ENCODE measurements at places on chromosomes 4 and X.
A peak's percentile ranks its signal among the peaks of the same experiment; 100 is the strongest.

DNA sequence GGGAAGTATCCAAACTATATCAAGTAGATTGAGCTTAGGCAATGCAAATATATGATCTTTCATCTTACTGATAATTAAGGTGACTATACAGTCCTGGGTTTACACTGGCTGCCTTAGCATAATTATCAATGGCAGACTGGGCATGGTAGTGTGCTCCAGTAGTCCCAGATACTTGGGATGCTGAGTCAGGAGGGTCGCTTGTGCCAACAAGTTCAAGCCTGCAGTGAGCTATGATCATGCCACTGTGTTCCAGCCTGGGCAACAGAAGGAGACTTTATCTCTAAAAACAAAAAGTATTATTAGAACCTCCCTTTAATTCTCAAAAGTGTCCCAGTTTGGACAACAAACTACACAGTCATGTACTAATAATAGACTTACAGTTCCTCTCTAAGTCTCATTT lies 99.4 kb upstream of the RASGEF1B start:
- DNase-seq = no peak

DNA sequence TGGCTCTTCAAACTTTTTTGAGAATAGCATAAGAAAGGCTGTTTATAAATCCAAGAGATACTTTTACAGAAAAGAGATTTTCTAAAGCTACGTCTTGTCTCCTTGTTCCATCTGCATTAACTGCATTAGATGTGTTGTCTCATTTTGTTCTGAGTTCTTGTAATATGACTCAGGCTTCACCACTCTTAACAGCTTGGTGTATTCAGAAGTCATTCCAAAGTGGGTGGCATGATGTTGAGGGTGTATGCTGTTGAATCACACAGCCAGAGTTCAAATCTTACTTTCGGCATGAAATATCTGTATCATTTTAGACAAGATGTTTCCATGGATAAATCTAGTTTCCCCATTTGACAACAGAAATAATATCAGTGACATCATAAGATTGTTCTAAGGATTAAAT lies 30.1 kb downstream of the SYTL5 start:
- DNase-seq = no peak

DNA sequence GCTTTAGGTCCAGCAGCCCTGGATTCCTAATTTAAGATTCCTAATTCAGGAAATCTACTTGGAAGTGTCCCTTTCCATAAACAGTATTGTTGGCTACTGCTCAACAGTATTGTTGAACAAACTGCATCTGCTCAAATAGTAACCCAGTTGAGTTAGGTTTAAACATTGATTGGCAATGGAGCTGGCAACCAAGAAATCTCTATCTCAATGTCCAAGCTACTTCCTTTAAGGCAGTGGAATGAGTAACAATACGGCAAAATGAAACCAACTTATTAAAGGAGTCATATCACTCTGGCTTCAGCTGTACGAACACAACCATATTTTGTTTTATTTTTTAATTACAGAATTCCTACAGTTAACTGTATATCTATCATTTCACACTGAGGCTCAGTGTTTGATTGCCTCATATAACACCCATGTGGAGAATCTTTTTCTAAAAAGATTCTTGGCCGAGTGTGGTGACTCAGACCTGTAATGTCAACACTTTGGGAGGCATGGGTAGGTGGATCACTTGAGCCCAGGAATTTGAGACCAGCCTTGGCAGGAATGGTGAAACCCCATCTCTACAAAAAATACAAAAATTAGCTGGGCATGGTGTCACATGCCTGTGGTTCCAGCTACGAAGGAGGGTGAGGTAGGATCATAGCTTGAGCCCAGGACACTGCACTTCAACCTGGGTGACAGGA lies 71.7 kb upstream of the IL13RA1 start:
- DNase-seq = no peak

DNA sequence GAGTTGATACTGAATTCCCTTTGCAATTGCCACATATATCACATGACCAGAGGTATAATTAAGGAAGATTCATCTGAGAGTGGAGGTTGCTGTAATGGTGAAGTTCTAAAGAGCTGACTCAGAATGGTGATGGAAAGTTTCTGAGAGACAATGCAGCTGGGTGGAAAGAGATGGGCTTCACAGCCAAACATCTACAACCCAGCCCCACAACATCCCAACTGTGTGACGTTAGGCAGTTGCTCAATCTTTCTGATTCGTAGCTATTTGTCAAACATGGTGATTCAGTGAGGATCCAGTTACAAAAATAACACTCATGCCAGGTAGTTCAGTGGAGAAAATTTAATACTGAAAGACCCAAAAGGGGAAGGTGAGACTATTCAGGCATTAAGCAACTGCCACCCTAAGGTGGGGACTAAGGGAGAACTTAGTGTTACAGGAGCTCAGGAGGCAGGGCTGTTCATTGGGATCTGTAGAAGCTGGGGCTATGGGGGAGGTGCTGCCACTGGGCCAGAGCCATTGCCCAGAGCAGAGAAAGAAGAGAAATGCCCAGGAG lies 6.9 kb upstream of the AFF1 start:
- DNase-seq = no peak

DNA sequence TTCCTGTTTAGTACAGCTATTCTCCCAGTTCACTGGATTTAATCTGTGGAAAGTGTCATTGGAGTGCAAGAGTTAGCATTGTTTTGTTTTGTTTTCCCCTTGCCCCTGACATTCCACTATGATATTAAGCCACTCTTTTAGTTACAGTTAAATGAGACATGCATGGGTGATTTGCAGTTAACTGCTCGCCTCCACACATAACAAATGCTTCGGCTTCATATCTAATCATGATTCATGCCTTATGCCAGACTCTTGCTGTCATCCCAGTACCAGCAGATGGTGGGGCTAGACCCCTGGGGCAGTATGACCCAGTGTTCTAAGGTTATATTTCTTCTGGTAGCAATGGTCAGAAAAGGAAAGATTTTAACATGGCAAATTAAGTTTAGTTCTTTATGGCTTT lies 80.1 kb downstream of the RAP1GDS1 start:
- peak; percentile 51 for DNase-seq

- DNase-seq = peak; percentile 62
Measured at GRCh38 chrX:3638280-3638873, 75.1 kb downstream of the PRKX start.

GRCh38 chr4:169202878-169203277 lies 67.9 kb downstream of the SH3RF1 start:
- no peak for DNase-seq

DNA sequence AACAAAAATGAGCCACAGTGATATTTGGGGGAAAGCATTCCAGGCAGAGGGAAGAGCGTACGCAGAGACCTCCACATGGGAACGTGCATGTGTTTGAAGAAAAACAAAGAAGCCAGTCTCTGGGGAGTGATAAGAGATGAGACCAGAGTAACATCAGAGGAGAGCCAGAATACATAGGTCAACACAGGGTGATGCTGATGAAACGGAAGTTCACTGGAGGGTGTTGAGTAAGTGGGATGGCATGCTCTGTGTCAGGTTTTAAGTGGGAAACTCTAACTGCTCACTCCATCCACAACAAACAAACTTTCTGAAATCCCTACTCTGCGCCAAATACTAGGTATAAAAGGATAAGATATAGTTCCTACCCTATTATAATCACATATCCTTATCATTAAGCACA lies 110.0 kb downstream of the ARHGAP6 start:
- no peak for DNase-seq

GRCh38 chrX:71913156-71913950 lies 2.7 kb downstream of the NHSL2 start:
- DNase-seq = peak; percentile 73

- no peak for DNase-seq
Measured at GRCh38 chrX:110318664-110318968, 731 bp upstream of the AMMECR1 start.

- no peak for DNase-seq
Measured at GRCh38 chrX:10171249-10171648, 14.5 kb downstream of the CLCN4 start.

GRCh38 chrX:49269010-49269766 lies 405 bp upstream of the PPP1R3F start:
- DNase-seq = peak; percentile 99

GRCh38 chr4:174377613-174378012 lies 93.9 kb downstream of the CEP44 start:
- DNase-seq = no peak

DNA sequence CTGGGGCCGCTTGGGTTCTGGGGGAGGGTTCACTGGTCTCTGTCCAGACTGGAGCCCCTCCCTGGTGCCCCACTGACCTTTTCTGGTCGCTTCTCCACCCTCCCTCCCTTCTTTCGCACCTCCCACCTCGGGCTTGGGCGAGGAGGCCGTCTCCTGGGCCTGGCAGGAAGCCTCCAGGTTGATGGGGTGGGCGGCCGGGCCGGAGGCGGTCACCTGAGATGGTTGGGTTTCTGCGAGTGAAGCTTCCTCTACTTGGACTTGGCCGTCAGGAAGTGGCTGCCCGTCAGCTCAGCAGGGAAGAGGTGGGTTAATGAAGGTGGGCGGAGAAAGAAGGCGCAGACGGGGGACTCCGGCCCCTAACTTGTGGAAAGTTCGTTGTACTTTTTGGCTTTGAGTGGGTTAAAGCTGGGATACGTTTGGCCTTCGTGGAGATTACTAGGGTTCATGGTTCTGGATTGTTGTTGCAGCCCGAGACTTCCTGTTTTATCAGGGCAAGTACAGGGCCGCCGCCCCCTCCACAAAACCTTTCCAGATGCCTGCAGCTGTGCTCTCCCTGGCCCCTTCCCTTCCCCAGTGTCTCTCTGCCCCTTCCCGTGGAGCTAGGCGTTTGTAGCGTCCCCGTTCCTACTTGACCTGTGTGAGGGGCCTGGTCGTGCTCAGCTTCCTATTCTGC lies 1.2 kb downstream of the AKAP17A start:
- no peak for DNase-seq

GRCh38 chr4:163484906-163485305 lies 9.6 kb upstream of the TMA16 start:
- peak; percentile 81 for DNase-seq

GRCh38 chr4:7189066-7189465 lies 3.3 kb upstream of the SORCS2 start:
- no peak for DNase-seq

DNA sequence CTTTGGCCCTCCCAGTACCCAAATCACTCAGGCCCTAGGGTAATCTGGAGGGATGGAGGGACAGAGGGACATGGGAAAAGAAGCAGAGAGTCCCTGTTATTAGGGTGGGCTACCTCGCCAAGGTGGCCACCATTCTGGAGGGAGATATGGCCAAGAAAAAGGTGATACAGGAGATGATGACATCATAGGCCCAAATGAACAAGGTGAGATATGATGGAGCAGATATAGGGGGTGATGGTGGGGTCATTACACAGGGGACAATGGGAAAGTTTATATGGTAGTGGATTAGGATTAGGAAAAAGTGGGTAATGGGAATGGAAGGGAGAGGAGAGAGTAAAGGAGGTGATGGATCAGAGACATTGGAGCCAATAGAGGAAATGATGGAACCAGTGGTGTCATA lies 12.9 kb upstream of the SYP start:
- no peak for DNase-seq

GRCh38 chrX:104391906-104392305 lies 137.2 kb upstream of the ESX1 start:
- no peak for DNase-seq

- DNase-seq = no peak
Measured at GRCh38 chr4:5387457-5387856, 320.9 kb downstream of the EVC2 start.

- DNase-seq = peak; percentile 12
Measured at GRCh38 chr4:185117300-185117934, 25.6 kb upstream of the SLC25A4 start.

GRCh38 chr4:54092405-54093323 lies 7.3 kb upstream of the GSX2 start:
- no peak for DNase-seq

DNA sequence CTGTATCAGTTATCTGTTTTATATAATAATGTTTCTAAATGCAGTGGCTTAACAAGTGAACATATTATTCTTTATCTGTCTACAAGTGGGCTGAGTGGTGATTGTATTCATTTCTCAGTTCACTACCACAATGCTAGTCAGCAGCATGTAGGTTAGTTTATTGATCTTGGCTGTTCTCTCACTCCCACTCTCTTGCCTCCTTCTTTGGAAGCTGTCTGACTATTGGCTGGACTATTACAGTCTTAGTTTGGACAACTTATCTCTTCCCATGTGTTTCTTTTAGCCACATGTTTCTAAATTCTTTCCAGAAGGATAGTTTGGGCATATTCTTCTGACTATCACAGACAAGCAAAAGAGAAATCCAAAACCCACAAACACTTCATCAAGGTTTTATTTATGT lies 459.5 kb upstream of the AGA start:
- DNase-seq = no peak

DNA sequence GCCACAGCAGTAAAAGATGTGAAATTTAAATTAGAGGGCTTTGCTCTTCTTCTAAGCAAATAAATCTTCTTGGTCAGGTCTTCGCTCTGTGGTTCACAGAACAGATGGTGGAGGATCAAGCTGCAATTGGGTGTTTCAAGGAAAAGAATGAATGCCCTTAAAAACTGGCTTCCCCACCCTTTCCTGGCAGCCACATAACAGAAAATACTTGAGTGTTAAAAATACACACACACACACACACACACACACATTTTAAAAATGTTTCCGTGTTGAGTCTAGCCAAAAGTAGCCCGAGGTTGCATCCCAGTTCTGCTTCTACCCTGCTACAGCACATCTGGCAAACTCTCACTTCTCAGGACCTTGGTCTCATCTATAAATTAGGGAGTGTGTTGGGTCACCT lies 56.7 kb upstream of the FGFBP2 start:
- DNase-seq = no peak

GRCh38 chr4:142085513-142086292 lies 449.3 kb downstream of the IL15 start:
- peak; percentile 27 for DNase-seq

- no peak for DNase-seq
Measured at GRCh38 chr4:37879365-37879764, 11.5 kb upstream of the TBC1D1 start.

- DNase-seq = no peak
Measured at GRCh38 chr4:53575552-53575951, 15.7 kb downstream of the LNX1 start.

- peak; percentile 82 for DNase-seq
Measured at GRCh38 chr4:165493359-165493758, 114.6 kb downstream of the CPE start.

GRCh38 chr4:184395971-184396391 lies 78.4 kb downstream of the IRF2 start:
- no peak for DNase-seq

GRCh38 chr4:154779362-154779947 lies 1.6 kb upstream of the RBM46 start:
- peak; percentile 32 for DNase-seq

- DNase-seq = no peak
Measured at GRCh38 chr4:158826882-158827281, 58.1 kb downstream of the FNIP2 start.

DNA sequence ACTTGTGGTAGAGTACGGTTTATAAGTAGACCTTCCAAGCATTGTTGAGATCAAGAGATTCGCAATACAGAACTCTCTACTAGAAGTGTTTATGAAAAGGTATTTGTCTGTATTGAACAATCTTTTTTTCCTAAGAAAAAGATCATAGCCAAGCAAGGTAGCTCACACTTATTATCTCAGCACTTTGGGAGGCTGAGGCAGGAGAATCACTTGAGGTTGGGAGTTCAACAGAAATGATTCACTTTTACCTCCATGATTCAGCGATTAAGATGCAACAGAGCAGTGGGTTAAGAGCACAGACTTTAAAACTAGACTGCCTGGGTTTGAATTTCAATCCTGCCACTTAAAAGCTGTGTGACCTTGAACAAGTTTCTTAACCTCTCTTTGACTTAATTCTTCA lies 74.3 kb downstream of the TMEM156 start:
- no peak for DNase-seq

Measured in NCI-H82 (cell line).